Sciatic nerve (tissue), 2 donors: ENCODE measurements at places on chromosomes 5 and 9. TPM values are rescaled to one million over a fixed set of nuclear protein-coding genes. Genes with fewer than 3 reads are reported as not detected.

Gene IL4
- total RNA-seq = not detected

Gene ROPN1L
- total RNA-seq = 0.94 TPM

- DNase-seq = no peak
Observed at GRCh38 chr9:108224716-108225115, 631.1 kb downstream of the ACTL7B start.

DNA sequence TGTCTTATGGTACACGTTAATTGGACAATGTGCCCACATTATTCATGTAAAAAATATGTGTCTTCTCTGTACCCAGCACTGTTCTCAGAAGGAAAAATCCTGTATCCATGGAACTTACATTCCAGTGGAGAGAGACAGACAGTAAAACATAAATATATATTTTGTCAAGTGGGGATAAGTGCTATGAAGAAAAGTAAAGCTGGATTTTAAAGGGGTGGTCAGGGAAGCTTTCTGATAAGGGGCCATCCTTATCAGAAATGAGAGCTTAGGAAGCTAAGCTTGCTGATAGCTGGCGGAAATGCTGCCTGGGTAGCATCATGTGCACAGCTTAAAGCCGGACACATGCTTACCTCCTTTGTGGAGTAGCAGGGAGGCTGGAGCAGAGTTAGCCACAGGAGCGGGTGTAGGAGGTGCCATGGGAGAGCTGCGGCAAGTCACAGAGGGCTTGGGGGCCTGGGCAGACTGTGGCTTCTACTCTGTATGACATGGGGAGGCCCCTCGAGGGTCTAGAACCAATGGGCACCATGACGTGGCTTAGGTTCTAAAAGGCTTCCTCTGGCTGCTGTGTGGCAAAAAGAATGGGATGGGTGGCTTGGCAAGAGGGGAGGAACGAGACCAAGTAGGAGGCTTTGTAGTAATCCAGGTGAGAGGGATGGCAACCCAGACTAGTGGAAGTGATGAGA lies 141.7 kb downstream of the FGF1 start:
- no peak for DNase-seq

Gene CD74
- total RNA-seq = 989 TPM

DNA sequence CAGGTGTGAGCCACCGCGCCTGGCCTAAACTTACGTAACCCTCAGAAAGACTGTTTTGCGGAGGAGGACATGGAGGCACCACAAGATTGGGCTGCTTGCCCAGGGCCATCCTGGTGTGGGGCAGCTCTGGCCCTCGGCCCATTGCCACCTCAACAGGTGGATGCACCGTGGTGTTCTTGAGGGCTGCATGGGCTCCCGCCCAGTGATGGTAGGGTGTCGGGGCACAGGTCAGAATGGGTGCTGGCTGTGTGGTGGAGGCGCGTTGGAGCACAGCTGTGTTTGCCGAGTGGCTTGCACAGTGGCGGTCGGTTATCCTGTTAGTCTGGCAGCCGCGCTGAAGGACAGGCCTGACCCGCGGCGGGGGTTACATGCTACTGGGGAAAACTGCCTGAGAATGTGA lies 196.9 kb downstream of the CACNA1B start:
- peak; percentile 52 for DNase-seq
